Trophoblast cell (in vitro differentiated cells and primary cell): ENCODE measurements at places on chromosomes 12 and 14.
A peak's percentile ranks its signal among the peaks of the same experiment; 100 is the strongest.

DNA sequence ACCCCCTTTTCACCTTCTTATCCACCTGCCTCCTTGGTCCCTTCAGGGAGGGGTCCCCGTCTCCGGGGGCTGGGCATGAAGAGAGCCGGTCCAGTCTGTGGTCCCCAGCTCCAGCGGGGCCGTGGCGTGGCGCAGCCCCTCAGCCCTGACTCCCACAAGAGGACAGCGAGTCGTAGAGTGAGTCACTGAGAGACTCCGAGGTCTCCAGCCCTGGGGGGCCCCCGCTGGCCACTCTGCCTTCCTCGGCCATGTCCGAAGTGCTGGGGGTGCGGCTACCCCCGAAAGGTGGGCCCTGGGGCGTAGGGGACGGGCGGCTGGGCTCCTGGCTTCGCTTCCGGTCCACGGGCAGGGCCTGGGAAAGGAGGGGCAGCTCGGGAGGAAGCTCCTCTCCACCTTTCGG, 36.5 kb downstream of the NCKAP5L start:
- no peaks in the 10 kb centered on the region for H3K27me3 ChIP-seq
- peaks cover 41% of the 10 kb centered on the region for H3K36me3 ChIP-seq
- H3K4me1 ChIP-seq: no peaks in the 10 kb centered on the region
- no peak for DNase-seq

GRCh38 chr12:6420364-6420763, 24.4 kb upstream of the CD27 start:
- H3K4me3 ChIP-seq: no peak overlapping the region
- H3K27ac ChIP-seq: no peak overlapping the region
- no peaks in the 10 kb centered on the region for H3K36me3 ChIP-seq
- no peaks in the 10 kb centered on the region for H3K4me1 ChIP-seq
- no peak for DNase-seq

DNA sequence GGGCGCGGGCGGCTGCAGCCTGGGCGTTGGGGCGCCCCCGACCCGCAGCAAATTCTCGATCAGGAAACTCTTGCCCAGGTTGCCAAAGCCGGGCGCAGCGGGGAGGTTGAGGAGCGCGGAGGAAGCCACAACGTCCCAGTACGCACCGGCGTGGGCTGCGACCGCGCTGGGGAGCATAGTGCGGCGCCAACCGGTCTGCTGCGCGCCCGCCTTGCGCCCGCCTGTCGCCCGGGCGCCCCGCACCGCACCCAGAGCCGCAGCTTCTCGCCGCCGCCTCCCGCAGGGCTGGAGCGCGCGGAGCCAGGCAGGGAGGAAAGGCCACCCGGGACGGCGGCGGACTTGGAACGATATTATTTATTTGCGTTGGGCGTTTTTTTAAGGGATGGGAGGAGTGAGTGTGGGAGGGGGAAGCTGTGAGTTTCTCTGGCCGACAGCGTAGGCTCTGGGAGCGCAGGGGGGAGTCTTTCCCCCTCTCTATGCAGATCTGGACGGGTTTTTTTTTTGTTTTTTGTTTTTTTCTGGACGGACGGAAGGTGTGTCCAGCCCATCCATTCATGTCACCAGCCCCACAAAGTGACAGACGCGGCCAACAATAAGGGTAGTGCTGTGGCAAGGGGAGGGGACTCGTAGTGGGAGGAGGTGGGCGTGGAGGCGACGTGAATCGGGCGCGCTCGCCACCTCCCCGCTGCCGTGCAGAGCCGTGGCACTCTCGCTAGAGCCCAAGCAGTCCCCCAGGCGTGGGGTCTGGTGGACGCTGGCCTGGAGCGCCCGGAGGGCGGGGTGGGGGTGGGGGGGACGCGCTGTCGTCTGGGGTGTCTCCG, at the start of gene DBX2:
TSS of gene DBX2 (minus strand) at position 349 of the 821 bp plus-strand sequence. CDS start at position 177, 172 bp downstream.
- peak within 1 kb of the TSS; percentile 72 for H3K4me3 ChIP-seq
- peaks cover 10% of the 10 kb centered on the region for H3K4me1 ChIP-seq
- no peaks in the 10 kb centered on the region for H3K36me3 ChIP-seq
- no peak for DNase-seq
- H3K27me3 ChIP-seq: peaks cover 20% of the 10 kb centered on the region

DNA sequence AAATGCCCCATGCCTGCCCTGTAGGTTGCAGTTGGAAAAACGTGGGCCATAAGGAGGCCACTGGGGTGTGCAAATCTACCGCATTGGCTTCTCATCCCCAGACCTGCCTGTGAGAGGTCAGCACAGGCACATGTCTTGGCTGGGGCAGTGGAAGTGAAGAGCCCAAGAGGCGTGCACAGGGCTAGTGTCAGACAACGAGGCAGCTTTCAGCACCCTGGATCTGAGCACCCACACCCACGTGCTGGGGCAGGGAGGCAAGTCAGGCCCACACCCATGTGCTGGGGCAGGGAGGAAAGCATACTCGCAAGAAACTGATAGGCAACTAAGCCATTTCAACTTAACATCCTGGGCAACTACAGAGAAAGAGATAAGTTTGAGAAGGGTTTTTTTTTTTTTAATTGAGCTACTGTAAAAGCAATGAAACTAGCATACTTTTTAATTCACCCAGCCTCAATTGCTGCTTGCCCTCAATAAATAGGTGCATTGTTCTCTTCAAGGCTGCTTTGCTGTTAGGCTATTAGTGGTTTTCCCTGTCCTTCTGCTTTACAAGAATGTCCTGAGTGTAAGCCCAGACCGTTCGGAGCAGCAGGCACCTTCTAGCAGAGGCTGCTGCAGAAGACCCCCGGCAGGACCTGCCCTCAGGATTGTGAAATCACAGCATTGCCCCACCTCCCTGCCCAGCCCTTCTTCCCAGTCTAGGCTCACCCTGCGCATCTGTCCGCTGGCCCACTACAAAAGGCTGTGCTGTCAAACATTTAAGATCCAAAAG, 355.3 kb upstream of the FKBP4 start:
- DNase-seq: no peak
- H3K4me3 ChIP-seq: no peak overlapping the region
- peaks cover 6% of the 10 kb centered on the region for H3K4me1 ChIP-seq

GRCh38 chr12:54950071-54950727, 34.4 kb downstream of the TESPA1 start:
- no peaks in the 10 kb centered on the region for H3K27me3 ChIP-seq
- H3K36me3 ChIP-seq: no peaks in the 10 kb centered on the region
- H3K27ac ChIP-seq: no peak overlapping the region
- DNase-seq: no peak
- no peaks in the 10 kb centered on the region for H3K4me1 ChIP-seq

DNA sequence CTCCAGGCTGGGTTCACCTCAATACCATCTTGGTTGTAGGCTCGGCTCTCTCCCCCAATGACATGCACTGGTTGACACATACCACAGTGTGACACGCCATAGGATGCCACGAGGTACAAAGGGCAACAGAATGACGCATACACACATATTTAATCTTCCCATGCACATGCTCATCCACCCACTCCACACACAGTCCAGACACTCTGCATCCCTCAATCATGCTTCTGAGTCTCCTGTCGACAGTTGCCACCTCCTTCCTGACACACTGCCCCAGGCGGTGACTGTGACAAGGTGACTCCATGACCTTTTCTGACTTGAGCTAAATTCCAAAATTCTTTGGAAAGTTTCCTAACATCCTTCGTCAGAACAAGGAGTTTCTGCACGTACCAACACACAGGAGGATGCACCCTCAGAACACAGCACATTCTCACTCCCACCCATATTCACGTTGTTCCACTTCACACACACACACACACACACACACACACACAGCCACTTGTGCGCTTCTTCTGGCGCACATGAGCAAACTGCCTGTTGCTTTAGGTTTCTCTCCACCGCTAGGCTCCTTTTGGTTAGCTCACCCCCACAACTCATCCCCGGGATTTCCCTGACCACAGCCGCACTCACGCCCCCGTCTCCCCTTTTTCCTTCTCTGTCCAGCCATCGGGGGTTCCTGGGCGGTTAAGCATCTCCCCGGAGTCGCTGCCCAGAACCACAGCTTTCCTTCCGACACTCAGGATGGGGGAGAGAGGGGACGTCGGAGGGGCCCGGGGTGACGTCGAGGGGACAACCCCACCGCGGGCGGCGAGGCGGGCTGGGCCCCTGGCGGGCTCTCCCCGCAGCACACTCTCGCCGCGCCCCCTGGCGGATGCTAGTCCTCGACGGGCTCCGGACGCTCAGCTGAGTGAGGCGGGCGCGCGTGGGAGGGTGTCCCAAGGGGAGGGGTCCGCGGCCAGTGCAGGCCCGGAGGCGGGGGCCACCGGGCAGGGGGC, 536 bp upstream of the WNT1 start:
- no peaks in the 10 kb centered on the region for H3K36me3 ChIP-seq
- no peak overlapping the region for H3K27ac ChIP-seq
- peaks cover 81% of the 10 kb centered on the region for H3K27me3 ChIP-seq
- DNase-seq: peak; percentile 94
- no peak overlapping the region for H3K4me3 ChIP-seq
- H3K4me1 ChIP-seq: peaks cover 24% of the 10 kb centered on the region

DNA sequence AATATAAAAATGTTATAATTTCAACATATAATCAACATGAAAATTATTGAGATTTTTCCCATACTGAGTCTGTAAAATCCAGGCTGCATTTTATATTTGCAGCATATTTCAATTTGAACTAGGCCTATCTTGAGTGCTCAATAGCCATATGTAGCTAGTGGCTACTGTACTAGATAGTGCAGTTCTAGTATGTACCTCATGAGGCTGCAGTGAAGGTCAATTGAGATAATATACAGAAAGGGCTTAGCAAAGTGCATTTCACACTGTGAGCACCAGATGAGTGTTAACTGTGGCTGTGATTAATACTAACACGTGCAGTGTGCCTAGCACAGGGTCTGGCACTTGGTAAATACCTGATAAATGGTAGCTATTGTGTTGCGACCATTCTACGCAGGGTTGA, 5.4 kb upstream of the SLC22A17 start:
- H3K36me3 ChIP-seq: peaks cover 43% of the 10 kb centered on the region
- H3K4me3 ChIP-seq: no peak overlapping the region
- H3K27ac ChIP-seq: no peak overlapping the region
- H3K4me1 ChIP-seq: peaks cover 8% of the 10 kb centered on the region
- no peaks in the 10 kb centered on the region for H3K27me3 ChIP-seq
- DNase-seq: no peak

GRCh38 chr12:43728117-43728516, 30.5 kb downstream of the PUS7L start:
- H3K27me3 ChIP-seq: no peaks in the 10 kb centered on the region
- no peaks in the 10 kb centered on the region for H3K4me1 ChIP-seq
- no peak overlapping the region for H3K4me3 ChIP-seq
- no peak for DNase-seq

DNA sequence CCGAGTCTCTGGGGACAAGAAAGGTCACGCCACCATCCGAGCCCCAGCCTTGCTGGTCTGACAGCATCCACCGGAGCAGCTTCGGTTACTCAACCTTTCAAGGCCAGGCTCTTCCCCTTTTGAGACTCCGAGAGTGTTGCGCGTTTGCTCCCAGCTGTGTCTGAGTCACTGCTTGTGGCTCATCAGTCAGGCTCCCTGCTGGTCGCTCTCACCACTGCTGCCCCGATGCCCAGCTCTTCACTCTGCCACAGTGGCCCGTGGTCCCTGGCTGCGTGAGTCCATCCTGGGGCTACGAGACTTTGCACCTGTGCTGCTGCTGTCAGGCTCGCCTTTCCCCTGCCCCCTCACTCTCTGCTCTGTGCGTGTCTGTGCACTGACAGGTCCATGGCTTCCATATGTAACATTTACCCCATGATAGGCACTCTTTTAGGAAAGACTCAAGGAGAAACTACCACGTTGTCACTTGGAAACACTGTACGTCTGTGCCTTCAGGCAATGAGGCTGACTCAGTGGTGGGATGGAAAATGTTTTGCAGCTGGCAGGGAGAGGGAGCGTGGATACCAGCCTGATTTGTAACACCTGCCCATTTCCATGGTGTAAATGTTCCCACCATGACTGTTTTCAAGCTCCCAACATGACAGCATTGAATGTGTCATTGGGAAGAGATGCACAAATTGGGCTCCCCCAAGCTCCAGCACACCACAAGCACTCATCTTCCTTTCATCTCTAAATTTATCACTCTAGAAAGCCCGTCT, 350.7 kb downstream of the TMEM132D start:
- H3K36me3 ChIP-seq: no peaks in the 10 kb centered on the region
- H3K4me3 ChIP-seq: no peak overlapping the region
- no peak overlapping the region for H3K27ac ChIP-seq
- DNase-seq: no peak

DNA sequence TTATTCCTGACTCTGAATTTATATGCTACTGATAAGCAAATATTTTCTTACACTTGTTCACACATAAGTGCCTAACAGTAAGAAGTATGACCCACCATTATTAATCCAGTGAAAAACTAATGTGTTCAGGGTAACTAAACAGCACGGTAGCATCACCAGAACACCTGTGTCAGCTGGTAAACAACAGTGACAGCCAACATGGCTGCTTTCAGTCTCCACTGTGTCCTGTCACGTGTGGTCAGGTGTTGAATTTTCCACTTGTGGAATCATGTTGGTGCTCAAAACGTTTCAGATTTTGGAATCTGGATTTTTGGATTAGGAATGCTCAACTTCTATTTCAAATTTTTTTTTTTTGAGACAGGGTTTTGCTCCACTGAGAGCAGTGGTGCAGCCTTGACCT, 14.3 kb upstream of the ATP23 start:
- H3K36me3 ChIP-seq: no peaks in the 10 kb centered on the region
- no peak for DNase-seq
- no peaks in the 10 kb centered on the region for H3K27me3 ChIP-seq
- no peak overlapping the region for H3K4me3 ChIP-seq
- no peaks in the 10 kb centered on the region for H3K4me1 ChIP-seq

- no peaks in the 10 kb centered on the region for H3K36me3 ChIP-seq
- peaks cover 4% of the 10 kb centered on the region for H3K4me1 ChIP-seq
- H3K27ac ChIP-seq: peak overlapping the region; percentile 38
- H3K4me3 ChIP-seq: no peak overlapping the region
- no peaks in the 10 kb centered on the region for H3K27me3 ChIP-seq
Observed at GRCh38 chr12:1350055-1350933, 244.1 kb downstream of the FBXL14 start.

GRCh38 chr14:89435892-89436656, 19.0 kb upstream of the FOXN3 start:
- no peak overlapping the region for H3K27ac ChIP-seq
- H3K36me3 ChIP-seq: no peaks in the 10 kb centered on the region
- no peaks in the 10 kb centered on the region for H3K27me3 ChIP-seq

- DNase-seq: peak; percentile 54
- no peaks in the 10 kb centered on the region for H3K27me3 ChIP-seq
- H3K4me1 ChIP-seq: peaks cover 10% of the 10 kb centered on the region
- H3K4me3 ChIP-seq: peak overlapping the region; percentile 100
Observed at GRCh38 chr14:103057028-103057371, 349 bp downstream of the CDC42BPB start.

DNA sequence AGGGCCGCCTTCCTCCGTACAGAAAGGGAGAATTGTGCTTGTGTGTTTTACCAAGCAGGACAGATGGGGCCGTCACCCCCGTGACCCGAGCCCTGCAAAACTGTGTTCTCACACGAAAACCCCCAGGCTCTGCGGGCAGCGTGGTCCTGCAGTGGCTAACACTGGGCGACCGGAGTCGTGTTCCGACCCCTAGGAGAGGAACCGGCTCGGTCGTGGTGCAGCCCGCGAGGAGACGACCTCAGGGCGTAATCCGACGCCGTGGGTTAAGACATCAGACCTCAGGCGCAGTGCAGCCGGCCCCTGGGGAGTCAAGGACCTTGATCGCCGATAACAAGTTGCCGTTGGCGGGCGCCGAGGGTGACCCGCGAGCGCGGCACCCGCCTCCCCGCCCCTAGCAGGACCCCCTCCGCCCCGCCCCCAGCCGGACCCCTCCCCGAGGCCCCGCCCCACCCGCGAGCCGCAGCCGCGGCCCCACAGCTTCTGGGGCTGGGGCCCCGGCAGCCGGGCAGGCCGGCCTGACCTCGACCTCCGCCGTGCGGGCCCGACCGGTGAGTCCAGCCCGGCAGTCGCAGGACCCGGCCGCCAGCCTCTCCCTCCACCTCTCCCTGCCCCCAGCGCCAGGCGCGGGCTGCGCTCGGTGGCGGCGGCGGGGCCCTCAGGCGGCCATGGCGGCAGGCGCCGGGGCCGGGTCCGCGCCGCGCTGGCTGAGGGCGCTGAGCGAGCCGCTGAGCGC, at the start of gene CHPT1:
TSS of gene CHPT1 (plus strand) at position 444 of the 733 bp plus-strand sequence. CDS start at position 666, 222 bp downstream.
- no peaks in the 10 kb centered on the region for H3K36me3 ChIP-seq
- H3K27ac ChIP-seq: peak within 1 kb of the TSS; percentile 62
- peak within 1 kb of the TSS; percentile 95 for H3K4me3 ChIP-seq
- no peaks in the 10 kb centered on the region for H3K4me1 ChIP-seq
- DNase-seq: peak; percentile 73
